ENCODE measurements at places on chromosomes 2 and 18.

- DNase-seq = no peak
These were observed 38.3 kb downstream of the ZEB2 start for GRCh38 chr2:144481666-144482065.

GRCh38 chr2:9630736-9631552, at the start of gene YWHAQ:
Gene YWHAQ (minus strand): TSS chr2:9630997. CDS start chr2:9630452, 545 bp downstream.
- peak; percentile 98 for DNase-seq

- no peak for DNase-seq
These were observed 117.8 kb upstream of the EPC2 start for GRCh38 chr2:148526509-148527346.

GRCh38 chr2:43254331-43254730, 27.9 kb upstream of the ZFP36L2 start:
- DNase-seq = no peak

DNA sequence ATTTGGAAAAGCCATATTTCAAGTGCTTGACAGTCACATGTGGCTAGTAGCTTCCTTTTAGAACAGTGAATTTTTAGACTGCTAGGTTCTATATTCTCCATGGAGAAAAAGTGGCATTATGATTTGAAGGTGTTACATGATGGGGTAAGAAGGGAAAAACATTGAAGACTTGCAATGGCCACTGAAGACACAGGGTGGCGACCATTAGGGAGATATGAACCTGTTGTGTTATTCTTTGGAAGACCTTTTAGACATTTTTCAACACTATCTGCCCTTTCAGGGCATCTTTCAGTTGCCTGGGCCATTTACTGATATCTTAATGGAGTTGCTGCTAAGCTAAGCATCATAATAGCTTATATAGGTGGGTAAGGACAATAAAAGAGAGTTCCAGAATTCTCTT, 1387.2 kb downstream of the SUCLG1 start:
- DNase-seq = no peak

All from fibroblast of skin of left quadriceps (primary cell).